ENCODE measurements at places on chromosomes 13 and 19. TPM values are rescaled to one million over a fixed set of nuclear protein-coding genes. Genes with fewer than 3 reads are reported as not detected.

The PSG2 gene
- 0.27 TPM for total RNA-seq

The ZNF552 gene
- total RNA-seq: 16.6 TPM

The DHDH gene
- total RNA-seq: not detected

The EFNB2 gene
- total RNA-seq: 0.49 TPM

The KISS1R gene
- total RNA-seq: 0.86 TPM

The SBK2 gene
- total RNA-seq: not detected

DNA sequence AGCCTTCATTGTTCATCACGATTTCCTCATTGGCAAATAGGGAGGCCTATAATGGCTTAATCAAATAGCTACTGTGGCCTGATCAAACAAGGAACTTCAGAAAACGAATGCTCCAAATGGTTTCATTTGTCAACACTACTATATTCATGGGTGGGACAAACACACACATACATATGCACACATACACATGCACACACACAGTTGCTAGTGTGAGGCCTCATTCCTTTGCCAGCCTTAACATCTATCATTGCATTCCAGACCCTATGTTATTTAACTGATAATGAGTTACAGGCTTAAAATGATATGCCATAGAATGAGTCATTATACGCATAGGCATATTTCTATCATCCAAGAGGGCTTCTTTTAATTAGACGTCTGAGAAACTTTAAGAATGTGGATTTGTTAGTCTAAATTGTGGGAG, 140.2 kb downstream of the KLF5 start:
- no peak for DNase-seq

DNA sequence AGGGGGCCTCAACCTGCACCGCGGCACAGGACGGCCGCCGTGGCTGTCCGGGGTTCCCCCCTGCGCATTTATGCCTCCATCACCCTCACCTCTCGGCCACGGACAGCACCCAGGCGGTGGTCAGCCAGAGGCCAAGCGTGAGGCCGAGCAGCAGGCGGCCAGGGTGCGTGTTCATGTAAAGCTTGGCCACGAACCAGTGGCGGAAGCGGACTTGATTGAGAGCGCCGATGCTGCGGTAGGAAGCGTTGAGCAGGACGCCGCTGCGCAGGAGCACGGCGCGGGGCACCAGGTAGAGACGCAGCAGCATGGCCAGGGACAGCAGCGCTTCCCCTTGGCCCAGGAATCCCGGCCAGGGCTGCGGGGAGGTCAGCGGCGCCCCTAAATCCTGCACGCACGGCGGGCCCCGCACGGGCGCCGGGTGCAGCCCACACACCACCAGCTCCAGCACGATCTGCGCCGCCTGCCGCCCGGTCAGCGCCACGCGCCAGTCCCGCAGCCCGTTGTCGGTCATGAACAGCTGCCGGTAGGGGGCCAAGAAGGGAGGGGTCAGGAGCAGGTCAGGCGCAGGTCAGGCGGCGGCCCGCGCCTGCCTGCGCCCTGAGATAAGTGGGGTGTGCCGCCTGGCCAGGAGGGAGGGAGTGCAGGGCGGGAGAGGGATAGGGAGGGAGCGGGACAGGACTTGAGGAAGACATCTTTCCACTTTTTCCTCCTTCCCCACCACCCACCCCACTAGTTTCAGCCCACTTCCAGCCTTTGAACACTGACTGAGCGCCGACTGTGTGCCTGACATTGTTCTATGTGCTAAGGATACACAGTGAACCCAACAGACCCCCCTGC, 6.5 kb downstream of the KCNN4 start:
- no peak for DNase-seq

DNA sequence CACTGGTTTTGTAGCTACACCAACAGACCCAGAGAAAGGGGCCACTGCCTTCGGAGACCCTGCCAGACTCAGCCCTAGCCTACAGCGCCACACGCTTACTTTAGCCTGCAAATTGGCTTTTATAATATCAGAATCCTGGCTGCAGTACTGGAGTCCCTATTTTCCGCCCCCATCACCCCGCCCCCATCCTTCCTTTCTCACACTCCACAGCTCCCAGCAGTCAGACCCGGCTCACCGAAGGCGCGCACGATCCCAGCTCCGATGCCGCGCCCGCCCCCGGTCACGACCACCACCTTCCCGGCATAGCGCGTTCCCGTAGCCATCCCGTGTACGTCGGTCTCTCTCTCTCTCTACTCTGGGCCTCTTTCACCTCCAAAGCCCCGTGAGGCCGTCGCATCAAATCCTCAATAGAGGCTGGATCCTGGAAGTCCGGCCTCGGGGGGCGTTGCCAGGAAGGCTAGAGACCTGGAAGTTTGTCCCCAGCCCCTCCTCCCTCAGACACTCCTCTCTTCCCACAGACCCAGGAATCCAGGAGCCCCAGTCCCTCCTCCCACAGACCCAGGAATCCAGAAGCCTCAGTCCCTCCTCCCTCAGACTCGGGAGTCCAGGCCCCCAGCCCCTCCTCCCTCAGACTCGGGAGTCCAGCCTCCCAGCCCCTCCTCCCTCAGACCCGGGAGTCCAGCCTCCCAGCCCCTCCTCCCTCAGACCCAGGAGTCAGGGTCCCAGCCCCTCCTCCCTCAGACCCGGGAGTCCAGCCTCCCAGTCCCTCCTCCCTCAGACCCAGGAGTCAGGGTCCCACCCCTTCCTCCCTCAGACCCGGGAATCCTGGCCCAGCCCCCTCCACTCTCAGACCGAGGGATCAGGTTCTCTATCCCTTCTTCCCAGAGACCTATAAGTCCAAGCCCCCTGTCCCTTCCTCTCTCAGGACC, at the start of gene HSD17B14:
HSD17B14 (minus strand) TSS at position 403 of the 929 bp plus-strand sequence; CDS start at position 323, 80 bp downstream.
- no peak for DNase-seq

DNA sequence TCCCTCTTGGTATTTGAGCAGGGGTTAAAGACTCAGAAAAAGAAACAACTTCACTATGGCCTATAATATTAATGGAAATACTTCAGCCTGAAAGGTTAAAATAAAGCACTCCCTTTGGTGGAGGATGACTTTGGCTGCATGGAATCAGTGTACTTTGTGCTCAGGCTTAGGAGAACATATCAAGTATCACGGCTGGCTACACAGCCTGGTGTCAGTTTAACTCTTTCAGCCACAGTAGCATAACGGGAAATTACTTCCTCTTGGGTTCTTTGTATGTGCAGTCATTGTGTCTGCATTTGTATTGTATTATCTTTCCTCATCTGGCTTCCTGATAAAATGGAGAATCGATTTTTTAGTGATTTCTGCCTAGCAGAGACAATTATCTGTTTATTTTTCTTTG, 239.0 kb downstream of the GGACT start:
- DNase-seq: no peak

DNA sequence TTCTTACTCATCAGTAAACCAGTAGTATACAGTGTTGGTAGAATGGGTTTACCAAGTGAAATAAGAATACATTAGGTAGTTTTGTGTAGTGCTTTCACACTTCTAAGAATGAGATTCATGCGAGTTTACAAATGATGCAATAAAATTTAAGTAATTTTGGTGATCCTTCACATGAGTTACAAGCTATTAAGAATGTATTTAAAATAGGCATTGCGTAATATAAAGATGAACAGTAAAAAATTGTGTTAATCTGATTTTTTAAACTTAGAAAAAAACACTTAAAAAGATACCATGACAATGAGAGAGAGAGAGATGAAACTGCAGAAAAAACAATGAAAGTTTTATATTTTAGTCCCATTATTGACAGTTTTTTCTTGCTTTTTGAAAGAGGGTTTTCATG, 570.5 kb downstream of the SLITRK6 start:
- no peak for DNase-seq

- no peak for DNase-seq
Observed at GRCh38 chr19:10838377-10838776, 2.4 kb upstream of the TMED1 start.

- no peak for DNase-seq
Observed at GRCh38 chr19:47786566-47786965, 8.1 kb downstream of the SELENOW start.

DNA sequence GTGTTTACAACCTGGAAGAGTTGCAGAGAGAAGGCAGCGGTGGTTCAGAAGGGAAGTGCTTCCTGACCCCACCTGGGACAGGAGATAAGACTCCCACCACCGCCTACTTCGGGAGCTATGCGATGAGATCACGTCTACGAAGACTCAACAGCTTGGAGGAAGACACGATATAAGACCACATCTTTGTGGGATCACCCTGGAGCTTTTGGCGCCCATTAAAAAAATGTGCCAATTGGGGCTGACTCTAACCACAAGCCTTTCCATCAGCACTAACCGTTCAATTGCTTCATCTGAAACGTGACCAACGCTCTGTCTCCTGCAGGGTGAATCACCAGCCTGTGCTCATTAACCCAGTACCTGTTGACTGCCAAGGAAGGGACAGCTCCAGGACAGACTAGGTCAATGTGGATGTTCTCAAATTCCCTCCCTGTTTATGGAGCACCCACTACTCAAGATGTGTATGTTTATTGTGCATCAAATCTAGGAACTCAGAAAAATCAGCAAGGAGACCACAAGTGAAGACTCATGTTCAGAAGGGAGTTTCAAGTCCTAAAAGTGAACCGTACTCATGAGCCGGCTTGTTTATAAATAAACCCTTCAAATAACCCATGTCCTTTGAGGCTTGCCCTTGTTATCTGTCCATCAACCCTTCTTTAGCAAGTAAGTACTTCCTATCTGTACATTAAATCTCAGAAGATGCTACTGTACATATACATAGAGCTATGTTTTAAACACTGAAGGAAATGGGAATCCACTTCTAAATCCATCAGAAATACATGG, 67.5 kb downstream of the LATS2 start:
- DNase-seq: no peak

DNA sequence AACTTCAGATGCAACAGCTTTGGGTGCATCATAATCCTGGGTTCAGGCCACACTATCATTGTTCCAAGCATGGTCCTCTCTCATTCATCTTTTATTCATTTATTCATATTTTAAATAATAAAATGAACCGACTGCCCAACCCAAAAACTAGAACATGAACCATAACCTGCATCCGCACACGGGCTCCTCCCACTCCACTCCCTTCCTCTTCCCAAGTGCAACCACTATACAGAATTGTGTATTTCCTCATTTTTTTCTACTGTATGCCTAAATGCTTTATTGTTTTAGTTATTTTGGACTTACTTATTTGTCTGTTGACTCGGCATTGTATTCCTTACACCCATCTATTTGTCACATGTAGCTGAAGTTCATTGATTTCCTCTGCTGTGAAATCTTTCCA, 30.7 kb upstream of the POMP start:
- DNase-seq: no peak

DNA sequence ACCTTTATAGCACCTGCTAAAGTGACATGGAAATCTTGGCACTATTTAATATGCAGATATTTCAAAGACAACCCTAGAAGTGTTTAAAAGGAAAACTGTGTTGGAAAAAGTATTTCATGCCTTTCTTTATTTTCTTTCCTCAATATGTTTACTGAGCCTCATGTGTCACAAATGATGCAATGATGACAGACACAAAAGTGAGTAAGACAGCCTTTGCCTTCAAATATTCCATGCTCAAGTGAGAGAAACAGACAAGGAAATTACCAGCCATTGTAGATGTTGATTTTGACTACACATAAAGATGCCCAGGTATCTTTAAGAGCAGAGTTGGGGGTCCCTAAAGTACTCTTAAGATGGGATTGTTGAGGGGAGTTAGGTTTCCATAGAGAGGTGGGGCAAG, 48.0 kb upstream of the TPP2 start:
- DNase-seq: no peak

DNA sequence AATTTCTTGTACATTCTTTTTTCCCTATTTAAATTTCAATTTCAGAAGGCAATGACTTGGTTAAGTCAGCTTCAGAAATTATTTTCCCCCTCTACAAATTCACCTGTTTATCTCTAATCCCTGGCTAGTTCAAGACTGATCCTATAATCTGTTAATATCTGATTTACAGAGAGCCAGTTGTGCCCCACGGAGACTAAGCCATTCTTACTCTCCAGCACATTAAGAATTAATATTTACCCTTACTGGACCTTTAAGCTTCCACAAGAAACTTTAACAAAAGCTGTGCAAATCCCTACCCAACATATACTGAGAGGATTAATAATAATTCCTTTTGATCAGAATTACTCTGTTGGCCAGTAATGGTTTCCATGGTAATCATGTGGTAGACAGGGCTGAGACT, 786.2 kb downstream of the PCDH9 start:
- DNase-seq: no peak

GRCh38 chr19:39951065-39951650, 16.7 kb upstream of the FCGBP start:
- no peak for DNase-seq

DNA sequence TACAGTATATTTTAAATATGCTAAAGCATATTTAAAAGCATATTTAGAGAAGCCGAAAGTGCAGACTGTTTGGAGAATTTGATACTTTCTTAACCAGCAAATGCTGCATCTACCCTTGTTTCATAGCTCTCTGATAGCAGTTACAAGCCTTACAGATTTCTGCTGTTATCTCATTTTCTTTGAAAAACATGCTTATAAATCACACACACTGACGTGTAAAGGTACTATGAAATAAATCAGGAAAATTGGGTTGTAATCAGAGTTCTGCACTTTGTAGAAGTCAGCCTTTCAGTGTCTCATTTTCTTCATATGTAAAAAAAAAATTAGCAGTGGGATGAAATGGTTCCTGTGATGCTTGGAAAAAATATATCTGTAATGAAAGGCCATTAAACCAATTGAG, 1432.4 kb upstream of the ATXN8OS start:
- no peak for DNase-seq

DNA sequence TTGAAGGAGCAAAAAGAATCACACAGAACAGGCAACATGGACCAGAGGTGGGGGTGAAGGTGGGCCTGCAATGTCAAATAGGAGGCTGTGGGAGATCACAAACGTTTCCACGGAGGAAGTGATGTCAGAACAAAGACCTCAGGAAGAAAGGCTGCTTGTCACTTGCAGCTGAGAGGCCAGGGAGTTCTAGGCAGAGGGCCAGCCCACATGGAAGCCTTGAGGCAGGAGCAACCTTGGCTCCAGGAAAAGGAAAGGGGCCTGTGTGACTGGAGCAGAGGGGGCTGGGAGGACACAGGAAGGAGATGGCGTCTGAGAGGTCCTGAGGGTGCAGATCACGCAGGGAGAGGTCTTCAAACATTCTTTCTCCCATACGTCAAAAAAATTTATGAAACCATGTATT, 16.3 kb downstream of the ZNF160 start:
- no peak for DNase-seq

DNA sequence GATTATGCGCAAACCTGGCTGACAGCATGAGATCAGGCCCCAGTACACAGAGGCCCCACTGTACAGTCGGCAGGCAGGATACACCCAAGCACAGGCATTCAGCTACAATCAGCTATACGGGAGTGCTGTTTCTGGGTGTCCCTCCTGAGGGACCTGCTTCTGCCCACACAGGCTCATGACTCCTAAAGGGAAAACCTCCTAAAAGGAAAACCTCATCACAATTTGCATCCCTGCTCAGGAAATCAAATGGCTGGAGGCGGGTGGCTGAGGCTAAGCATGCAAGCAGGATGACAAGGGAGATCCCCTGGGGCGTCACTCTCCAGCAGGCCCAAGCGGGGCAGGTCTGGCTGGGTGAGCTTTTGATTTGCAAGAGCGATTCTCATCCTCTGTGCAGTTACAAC, 99.8 kb downstream of the CRYL1 start:
- DNase-seq: no peak

- peak; percentile 70 for DNase-seq
Observed at GRCh38 chr19:49106648-49107135, 7.5 kb upstream of the LIN7B start.

- DNase-seq: no peak
Observed at GRCh38 chr13:76622315-76623040, 263.7 kb downstream of the KCTD12 start.

All from CD4-positive, CD25-positive, alpha-beta regulatory T cell (primary cell).